ENCODE measurements at places on chromosomes 16 and 17. TPM values are rescaled to one million over a fixed set of nuclear protein-coding genes. Genes with fewer than 3 reads are reported as not detected.

DNA sequence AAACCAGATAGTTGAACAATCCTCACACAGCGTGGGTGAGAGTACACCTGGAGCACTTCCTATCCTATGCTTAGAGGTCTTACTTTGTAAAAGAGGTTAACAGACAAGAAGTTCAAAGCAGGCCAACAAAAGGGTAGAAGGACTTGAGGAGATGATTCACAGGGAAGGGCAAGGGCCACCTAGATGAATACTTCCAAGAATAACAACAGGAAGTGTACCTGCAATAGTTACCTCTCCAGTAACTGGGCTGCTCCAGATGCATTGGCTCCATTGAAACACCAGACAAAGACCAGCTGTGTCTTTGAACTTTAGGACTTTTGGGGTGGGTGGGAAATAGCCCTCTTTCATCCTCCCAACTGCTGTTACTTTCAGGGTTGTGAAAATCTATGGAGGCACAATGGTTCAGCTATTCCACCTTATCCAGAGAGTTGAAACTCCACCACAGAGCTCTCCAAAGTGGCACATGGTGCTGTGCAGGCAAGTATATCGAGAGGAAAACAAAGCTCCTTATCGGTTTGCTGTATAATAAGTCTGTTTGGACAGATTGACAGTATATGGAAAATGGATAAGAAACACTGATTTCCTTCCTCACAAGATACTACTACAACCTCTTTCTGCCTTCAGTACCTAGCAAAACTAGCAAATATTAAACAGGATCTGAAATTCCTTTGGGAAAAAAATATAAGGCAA, 22.7 kb downstream of the RNF43 start:
- no peak for DNase-seq

DNA sequence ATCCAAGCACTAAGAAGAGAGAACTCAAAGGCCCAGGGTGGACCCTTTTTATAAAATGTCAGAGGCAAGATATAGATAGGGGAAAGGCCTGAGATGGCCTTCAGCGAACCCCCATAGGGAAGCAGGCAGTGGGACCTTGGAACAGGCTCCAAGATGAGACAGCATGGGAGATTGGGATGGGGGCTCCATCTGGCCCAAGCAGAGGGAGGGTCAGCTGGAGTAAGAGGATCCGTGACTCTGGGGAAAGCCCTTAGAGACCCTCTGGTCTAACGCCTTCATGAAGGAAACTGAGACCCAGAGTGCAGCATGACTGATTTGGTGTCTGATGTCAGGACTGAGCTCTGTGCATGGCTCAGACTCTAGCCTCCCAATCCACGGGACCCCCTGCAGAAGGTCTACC, 30.8 kb downstream of the C17orf100 start:
- no peak for DNase-seq

DNA sequence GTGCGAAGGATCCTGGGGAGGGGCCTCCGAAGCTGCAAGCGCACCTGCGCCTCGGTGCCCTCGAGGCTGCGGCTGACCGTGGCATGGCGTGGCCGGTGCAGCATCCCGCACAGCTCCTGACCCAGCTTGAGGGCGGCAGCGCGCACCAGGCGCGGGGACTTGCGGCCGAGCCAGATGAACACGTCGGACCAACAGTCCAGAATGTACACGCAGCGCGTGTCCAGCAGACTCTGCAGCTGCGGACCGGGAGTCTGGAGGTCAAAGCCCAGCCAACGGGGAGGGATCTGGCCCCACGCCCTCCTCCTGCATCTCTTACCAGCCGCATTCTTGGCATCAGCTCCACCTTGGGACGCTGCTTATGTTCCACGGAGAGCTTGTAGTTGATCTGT, 10.9 kb downstream of the FLII start:
- no peak for DNase-seq

DNA sequence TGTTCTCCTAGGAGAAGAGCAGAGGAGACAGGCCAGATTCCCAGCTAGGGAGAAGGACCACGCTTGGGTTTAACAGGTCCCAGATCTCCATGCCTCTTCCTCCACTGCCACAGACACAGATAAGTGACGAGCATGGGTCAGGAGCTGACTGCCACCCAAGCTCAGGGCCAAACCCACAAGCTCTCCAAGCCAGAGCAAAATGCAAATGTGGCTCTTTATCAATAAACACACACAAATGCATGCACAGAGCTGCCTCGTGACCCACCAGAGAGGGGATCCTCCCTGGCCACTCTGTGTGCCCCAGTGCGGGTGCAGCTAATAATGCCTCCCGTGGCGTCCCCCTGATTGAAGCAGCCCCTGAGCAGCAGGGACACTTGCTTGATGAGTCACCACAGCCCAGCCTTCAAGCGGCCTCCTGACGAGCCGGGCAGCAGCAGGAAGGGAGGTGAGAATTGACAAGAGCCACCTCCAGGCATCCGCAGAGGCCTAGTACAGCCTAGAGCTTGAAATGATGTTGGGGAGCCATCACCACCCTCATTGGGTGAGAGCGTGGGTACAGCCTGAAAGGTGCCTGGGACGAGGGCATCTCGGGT, 143.9 kb downstream of the CCDC182 start:
- DNase-seq: no peak

DNA sequence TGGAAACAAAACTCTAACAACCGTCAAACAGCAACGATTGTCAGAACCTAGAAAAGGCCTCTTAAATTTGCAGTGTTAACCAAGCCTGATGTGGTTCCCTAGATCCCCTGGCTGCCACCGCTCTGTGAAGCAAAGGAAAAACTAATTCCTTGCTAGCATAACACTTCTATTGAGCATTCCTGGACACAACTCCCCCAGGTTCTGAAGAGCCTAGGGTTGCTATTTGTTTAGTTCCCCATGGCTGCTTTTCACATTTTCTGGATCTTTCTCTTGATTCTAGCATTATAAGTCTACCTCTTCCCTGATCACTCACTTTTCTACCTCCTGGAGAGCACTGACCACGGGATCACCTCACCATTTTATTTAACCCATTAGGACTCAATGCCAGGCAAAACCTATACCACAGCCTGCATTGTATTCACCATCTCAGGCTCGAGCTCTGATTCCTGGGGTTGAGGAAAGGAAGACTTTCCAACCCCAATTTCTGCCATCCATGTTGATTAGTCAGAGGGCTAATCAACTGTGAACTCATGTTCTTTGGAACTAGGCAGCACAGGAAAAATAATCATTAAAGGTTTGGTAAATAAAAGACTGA, 692 bp upstream of the KCNJ16 start:
- no peak for DNase-seq

Gene CCT6B
- 1.5 TPM for total RNA-seq

Gene SLC52A1
- 0.54 TPM for total RNA-seq

Gene ERAL1
- 74.2 TPM for total RNA-seq

GRCh38 chr17:73103641-73104335, 11.3 kb upstream of the SLC39A11 start:
- no peak for DNase-seq

DNA sequence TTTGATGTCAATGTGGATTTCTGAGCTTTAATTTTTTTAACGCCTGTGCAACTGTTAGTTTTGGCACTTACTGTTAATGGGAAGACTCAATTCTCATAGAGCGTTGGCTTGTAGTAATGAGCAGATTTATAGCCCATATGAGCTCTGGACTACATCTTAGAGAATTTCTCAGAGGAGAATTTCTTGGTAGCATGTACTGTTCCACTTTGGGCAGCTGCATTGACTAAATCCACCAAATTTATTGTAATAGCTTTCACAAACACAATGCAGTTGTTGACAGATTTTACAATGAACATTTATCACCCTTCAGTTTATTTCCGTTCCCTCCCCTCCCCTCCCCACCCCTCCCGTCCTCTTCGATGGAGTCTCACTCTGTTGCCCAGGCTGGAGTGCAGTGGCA, 193.9 kb downstream of the PRKCA start:
- DNase-seq: no peak

DNA sequence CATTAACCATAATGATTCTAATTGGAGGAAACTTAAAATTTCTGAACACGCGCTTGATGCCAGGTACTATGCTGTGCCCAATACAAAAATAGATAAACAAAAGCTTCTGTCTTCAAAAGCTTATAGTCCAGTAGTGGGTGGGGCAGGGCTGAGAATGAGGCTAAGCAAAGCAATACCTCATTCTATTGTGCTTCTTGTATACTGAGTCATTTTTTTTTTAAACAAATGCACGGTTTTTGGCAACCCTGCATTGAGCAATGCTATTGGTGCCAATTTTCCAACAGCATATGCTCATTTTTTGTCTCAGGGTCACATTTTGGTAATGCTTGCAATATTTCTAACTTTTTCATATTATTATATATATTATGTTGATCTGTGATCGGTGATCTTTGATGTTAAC, 34.7 kb upstream of the HNF1B start:
- DNase-seq: no peak

DNA sequence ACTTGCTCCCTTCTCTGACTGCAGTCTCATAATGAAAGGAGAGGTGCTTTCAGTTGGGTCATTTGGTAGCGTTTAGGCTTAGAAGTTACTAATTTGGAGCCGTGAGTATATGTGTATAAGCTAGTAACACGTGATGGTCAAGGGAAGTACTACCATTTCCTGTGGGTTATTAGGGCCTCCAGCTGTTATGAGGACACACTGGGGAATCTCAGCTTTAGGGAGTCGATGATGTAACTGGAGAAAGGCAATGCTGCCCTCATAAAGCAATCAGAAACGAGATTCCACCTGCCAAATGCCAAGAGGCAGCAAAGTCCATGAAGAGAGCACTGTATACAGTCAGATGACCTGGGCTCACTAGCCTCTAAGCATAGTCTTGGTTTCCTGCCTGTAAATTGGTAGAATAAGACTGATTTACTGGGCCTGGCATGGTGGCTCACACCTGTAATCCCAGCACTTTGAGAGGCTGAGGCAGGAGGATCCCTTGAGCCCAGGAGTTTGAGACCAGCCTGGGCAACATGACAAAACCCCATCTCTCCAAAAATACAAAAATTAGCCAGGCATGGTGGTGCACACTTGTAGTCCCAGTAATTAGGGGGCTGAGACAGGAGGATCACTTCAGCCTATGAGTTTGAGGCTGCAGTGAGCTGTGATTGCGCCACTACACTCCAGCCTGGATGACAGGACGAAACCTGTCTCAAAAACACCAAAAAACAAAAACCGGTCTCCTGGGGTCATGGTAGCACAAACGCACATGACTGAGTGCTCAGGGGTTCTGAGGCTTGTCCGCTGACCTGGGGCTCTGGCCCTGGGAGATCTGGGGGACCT, 53.0 kb downstream of the SF3B3 start:
- DNase-seq: no peak

DNA sequence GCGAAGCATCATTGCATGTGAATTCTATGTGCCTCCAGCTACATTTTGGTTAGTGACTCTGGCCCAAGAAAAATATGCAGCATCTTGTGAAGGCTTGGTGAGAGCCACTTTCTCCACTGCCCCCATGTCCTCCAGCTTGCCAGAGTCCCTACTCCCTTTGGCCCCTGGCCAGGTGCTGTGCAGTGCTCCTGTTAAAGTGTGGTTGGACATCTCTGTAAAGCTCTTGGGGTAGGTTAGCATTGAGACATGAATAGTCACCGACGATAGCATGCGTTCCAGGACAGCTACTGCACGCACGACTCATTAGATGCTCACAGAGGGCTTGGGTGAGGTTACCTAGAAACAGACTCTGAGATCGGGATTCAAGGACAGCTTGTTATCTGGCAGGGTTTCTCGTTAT, 48.6 kb downstream of the FOXL1 start:
- DNase-seq: no peak

DNA sequence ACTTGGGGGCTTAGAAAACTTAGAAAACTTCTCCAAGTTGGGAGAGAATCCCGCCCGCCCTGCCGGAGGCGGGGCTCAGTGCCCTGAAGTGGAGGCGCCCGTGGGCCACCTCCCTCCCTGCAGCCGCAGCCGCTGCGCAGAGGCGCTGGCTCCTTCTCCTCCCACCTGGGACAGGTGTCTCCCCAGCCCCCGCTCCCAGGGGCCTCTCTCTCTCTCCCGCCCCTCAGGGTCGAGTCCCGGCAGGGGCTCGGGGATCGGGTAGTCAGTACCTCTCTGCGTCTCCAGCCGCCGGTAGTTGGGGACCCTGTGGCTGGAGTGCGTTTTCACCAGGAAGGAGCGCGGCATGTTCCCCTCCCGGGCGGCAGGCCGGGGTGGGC, 257 bp downstream of the SNAI3 start:
- no peak for DNase-seq

DNA sequence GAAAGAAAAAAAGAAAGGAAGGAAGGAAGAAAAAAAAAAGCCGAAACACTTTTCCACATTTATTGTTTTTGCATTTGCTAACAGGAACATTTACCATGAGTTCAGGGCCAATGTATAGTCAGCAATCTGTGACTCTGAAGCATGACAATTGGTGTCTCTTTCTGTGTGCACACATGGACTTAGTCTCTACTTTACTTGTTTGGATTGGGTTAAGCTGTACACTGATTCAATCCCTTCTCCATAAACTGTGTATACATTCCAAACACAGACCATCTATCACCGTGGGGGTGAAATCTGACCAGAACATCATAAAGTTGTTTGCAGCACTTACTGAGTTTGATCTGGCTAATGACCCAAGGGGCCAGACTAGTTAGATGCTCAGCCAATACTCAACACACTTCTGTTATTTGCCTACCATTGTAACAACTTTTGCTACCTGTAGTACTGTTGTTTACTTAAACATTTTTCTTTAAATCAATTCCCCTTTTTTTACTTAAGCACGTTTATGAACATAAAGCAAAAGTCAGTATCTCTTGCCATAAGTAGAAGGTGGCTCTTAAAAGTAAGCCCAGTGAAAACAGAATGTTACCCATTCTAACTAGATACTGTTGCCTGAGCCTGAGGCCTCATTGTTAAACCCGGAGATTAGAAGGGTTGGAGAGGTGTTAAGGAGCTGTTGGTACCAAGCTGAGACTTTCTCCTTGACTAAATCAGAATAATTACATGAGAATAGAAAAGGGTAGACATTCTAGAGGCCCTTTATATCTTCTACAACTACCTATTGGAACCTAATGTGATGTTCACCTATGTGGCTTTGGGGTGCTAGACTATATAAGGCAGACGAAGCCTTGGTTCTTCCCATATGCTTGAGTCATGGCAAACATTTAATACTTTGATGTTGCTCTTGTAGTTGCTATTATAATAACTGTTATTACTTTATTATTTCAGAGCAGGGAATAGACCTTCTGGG, 41.8 kb downstream of the SCNN1B start:
- no peak for DNase-seq

Gene KRTAP3-1
- not detected for total RNA-seq

Gene KREMEN2
- 10.8 TPM for total RNA-seq

Gene ADGRG1
- total RNA-seq: 13.1 TPM

Gene LITAFD
- total RNA-seq: not detected

GRCh38 chr17:7396147-7396546, 1.8 kb upstream of the PLSCR3 start:
- no peak for DNase-seq
